Fibroblast of villous mesenchyme (primary cell): ENCODE measurements at places on chromosomes 4 and X.

- peak; percentile 10 for DNase-seq
Observed at GRCh38 chr4:16263056-16263455, 36.8 kb upstream of the TAPT1 start.

DNA sequence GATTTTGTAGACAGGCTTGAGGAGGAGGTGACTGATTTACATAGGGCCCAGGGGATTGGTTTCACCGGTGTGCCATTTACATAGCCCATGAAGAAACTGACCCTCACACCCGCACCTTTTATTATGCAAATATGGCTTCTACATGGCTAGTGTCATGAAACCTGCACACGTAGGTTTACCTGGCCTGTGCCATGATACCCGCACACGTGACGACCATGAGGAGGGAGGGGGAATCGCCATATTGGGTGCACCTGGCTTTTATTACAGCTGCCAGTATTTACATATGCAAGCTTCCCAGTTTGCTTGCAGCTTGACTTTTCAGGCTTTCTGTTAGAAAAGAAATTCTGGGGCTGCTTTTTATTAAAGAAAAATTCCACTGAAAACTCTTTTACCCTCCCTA, 359.7 kb downstream of the ADAM29 start:
- no peak for DNase-seq

DNA sequence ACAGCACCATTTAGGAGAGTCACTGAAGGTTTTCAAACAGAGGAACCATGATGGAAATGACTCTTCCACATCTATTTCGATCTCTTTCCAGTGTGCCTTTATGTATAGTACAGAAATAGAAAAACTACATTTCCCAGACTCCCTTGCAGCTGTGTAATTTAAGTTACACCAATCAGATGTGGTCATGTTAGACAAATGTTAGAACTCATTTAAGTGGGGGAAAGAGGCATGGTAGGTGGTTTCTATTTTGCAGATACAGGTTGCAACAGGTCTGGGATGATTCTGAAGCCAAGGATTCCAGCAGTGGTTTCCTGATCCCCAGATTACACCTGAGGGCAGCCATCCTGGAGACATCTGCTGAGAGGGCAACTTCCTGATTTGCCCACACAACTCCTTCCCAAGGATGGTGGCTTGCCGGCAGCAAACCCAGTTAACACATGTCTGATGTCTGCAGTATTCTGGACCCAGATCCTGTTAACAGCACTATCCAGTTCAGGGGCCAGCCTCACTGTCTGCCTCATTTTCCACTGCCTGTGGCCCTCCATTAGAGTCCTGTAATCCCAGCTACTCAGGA, 38.7 kb upstream of the PDK3 start:
- peak; percentile 2 for DNase-seq

- no peak for DNase-seq
Observed at GRCh38 chr4:6197433-6198174, 2.7 kb downstream of the JAKMIP1 start.

DNA sequence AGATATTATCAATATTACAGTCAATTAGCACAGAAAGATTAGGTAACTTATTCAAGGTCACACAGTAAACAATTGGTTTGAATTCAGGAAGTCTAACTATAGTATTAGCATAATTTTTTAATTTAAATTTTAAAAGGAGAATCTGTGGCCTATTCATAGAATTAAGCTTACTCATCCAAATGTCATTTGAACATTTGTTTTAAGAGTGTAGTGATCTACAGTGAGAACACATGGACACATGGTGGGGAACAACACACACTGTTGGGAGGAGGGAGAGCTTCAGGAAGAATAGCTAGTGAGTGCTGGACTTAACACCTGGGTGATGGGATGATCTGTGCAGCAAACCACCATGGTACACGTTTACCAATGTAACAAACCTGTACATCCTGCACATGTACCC, 48.3 kb downstream of the MEPE start:
- no peak for DNase-seq

- DNase-seq = no peak
Observed at GRCh38 chrX:80316526-80316925, 103.7 kb upstream of the TENT5D start.

- DNase-seq = no peak
Observed at GRCh38 chrX:2549876-2550275, 49.1 kb upstream of the DHRSX start.

DNA sequence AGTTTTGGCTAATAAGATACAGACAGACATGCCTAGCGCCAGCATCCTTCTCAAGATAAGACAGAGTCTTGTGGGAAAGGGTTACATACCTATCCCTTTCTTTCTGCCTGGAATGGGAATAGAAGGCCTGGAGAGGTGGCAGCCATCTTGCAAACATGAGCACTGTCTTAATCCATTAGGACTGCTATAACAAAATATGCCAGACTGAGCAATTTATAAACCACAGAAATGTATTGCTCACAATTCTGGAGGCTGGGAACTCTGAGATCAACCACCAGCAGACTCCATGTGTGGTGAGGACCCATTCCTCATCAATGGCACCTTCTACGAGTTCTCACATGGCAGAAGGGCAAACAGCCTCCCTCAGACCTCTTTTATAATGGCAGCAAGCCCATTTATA, 26.5 kb upstream of the NEIL3 start:
- DNase-seq = no peak

DNA sequence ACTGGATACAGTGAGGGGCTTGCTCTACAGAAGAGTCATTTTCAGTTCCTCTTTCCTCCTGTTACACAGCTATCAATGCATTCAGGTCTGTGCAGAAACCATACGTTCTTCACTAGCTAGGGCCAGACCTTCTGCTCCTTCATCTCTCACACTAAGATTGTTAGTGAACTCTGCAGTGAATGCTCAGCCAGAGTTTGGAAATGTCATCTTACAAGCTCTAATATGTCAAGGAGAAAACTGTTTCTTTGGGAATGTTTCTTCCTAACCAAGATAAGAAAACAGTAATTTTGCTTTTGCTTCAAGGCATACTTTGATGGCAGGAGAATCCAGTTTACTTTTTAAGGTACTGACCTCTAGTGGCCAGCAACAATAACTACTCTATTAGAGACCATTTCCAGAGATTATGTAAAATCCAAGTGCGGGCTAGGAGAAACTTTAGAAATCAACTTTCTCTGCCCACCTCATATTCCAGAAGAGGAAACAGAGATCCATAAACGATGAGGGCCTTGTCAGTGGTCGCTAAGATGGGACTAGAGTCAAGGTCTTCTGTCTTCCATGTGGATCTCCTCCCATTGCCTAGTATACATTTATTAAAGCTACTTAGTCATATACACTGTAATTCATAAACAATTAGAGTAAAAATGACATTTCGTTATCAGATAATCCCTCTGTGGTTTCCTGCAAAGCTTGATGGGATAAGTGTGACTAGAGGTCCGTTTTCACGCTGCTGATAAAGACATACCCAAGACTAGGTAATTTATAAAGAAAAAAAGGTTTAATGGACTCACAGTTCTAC, 12.1 kb upstream of the CC2D2A start:
- peak; percentile 85 for DNase-seq

DNA sequence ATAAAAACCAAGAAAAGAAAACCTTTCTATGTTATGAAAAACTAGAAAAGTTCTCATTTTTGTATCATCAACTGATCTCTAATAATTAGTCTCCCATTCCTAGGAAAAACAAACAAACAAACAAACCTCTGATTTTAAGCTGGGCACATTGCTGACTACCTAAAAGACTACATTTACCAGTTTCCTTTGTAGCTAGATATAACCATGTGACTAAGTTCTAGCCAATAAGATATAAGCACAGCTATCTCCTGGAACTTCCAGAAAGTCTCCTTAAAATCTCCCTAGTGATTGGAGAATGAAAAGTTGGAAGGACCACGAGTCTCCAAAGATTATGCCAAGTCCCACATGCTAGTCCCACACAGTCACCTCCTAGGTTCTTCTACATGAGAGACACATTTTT, 108.9 kb downstream of the NR3C2 start:
- DNase-seq = no peak

GRCh38 chrX:40153345-40154249, 55.8 kb upstream of the BCOR start:
- DNase-seq = no peak

DNA sequence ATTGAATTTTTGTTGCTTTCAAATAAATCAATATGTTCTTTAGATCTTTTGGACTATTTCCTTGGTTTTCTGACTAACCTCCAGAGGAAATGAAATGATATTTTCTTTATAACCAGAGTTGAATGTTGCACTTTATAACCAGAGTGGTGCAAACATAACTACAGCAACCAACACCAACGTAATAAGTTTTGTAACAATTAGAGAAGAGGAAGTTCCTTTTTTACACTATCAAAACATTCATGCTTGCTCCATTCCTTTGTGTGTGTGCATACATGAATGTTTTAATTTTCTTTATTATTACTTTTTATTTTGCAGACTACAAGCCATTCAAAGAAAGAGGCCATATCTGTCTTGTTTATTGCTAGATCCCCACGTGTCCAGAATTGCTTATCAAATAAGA, 193.0 kb upstream of the PPP3CA start:
- no peak for DNase-seq

GRCh38 chr4:180449395-180449956, 1793.7 kb upstream of the TENM3 start:
- no peak for DNase-seq

DNA sequence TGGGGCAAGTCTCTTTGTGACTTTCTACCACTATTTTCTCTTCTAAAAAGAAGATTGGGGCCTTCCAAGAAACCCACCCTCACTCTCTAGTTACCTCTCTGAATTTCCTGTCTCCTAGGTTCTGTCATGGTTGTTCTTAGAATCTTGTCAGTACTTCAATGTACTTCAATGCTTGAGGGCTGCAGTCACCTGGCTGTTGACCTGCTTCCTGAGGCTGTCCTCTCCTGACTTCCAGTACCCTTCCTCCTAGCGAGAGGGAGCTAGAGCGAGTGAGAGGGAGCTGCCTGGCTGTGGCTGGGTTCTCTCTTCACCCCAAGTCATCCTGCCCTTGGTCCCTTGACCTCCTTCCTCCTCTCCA, 17.7 kb downstream of the CD99L2 start:
- DNase-seq = no peak

DNA sequence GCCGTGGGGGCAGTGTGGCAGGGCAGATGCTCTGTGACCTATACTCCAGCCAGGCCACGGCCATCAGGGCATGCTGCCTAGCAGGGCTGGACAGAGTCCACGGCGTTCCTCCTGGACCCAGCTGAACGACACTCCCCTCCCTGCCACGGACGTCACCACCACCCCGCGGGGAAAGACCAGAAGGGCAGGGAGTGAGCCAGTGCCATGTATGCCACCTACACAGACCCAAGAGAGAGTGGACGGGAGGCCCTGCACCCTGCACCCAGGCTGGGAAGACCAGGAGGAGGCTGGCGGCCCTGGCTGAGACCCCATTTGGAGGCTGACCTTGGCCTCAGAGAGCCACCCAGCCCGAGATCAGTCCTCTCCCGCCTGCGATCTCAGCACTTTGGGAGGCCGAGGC, 101.9 kb downstream of the FAM53A start:
- no peak for DNase-seq

- no peak for DNase-seq
Observed at GRCh38 chrX:151225843-151226242, 49.5 kb downstream of the GPR50 start.

DNA sequence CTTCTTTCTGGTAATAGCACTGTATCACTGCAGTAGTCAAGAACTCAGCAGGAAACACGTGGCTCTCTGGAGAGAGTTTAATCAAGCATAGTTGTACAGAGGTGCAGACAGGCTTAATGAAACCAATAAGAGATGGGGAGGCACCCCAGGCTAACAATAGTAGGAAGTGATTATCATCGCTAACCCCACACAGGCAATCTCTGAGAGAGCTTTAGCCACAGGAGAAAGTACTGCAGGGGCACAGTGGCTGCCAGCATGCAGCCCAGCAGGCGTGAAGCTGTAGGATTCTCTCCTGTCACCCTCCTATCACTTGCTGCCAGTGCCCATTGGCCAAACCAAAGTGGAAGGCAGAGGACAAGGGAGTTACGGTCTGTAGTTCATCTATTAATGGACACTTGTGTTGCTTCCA, 450.0 kb upstream of the RASGEF1B start:
- DNase-seq = no peak

DNA sequence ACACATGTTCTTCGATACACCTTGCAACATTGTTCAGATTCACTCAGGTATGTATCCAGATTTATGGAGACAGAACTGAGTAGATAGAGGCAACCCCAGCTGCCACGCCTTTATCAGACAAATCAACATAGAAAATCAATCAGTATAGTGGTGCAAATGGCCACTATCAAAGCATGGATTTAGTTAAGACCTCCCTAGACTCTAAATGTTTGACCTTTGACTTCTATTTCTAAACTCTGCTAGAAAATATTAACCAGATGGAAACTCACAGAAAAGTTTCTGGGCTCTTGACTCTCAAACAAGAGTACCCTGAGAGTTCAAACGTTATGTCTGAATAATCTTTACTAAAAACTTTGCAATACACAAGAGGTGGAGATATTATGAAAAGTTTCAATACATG, 411.5 kb downstream of the IQCM start:
- DNase-seq = no peak

DNA sequence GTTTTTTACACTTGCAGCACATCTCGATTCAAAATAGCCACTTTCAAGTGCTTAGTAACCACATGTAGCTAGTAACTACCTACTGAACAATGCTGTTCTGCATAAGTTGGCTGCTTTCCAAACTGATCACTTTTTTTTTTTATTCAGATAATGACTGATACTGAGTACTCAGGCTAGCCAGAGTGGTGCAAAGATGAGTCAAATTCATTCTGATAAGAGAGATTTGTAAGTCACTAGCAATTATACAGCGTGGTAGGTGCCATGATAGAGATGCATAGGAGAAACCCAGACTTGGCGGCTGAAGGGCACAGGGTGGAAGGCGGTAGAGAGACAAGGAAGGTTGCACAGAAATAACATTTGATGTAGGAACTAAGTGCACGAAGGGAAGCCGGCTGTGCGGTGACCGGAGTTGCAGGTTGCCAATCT, 357 bp upstream of the IGBP1 start:
- DNase-seq = no peak

DNA sequence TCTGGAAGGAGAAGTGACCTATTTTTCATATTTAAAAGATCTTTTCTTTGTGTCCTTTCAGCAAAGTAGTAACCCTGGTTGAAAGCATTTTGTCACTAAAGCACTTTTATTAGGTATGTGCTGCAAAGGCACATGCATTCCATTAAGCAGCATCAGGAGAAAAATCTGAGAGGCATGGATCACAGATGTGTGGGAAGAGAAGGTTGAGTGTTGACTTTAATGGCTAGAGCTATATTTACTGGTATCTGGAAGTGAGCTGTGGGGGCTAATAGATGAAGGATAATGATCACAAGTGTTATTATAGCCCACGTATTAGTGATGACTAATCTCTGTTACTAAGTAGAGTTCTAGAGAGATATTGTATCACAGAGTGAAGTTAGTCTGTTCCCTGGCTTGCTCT, 1520.7 kb downstream of the ARAP2 start:
- DNase-seq = peak; percentile 8

- no peak for DNase-seq
Observed at GRCh38 chrX:2578864-2579263, 78.1 kb upstream of the DHRSX start.

GRCh38 chrX:153513265-153513664, 4.2 kb upstream of the ATP2B3 start:
- no peak for DNase-seq
